ENCODE measurements at places on chromosomes 12 and 14.

GRCh38 chr14:34872822-34873588 is 2.2 kb downstream of the BAZ1A start:
- DNase-seq, result no peak

DNA sequence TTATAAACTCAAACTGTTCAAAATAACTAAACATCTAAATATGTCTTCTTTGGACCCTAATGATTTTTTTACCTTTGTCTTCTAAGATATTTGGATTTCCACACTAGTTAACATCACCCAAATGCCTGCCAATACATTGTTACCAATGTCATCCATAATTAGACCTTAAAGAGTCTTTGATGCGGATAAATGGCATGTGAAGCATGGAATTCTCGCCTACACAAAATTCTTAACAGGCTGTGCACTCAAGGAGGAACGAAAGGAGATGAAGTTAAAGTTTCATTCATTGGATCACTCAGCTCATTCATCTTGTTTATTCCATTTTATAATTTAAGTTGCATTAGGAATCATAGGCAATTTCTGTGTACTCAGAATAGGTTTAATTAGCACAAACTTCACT is 219.7 kb downstream of the ACSS3 start:
- DNase-seq, result no peak

- no peak for DNase-seq
These were observed 22.4 kb downstream of the PROX2 start for GRCh38 chr14:74853581-74853980.

GRCh38 chr12:10771132-10771733 is 31.2 kb downstream of the TAS2R7 start:
- no peak for DNase-seq

DNA sequence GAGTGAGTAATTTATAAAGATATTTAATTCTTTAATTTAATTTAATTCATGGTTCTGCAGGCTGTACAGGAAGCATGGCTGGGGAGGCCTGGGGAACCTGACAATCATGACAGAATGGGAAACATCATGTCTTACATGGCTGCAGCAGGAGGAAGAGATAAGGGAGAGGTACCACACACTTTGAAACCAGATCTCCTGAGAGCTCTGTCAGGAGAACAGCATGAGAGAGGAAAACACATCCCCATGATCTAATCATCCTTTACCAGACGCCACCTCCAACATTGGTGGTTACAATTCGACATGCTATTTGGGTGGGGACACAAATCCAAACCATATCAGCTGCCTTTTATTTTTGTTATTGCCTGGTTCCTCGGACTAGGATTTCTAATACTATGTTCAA is 928.6 kb downstream of the TMEM121 start:
- DNase-seq, result no peak

DNA sequence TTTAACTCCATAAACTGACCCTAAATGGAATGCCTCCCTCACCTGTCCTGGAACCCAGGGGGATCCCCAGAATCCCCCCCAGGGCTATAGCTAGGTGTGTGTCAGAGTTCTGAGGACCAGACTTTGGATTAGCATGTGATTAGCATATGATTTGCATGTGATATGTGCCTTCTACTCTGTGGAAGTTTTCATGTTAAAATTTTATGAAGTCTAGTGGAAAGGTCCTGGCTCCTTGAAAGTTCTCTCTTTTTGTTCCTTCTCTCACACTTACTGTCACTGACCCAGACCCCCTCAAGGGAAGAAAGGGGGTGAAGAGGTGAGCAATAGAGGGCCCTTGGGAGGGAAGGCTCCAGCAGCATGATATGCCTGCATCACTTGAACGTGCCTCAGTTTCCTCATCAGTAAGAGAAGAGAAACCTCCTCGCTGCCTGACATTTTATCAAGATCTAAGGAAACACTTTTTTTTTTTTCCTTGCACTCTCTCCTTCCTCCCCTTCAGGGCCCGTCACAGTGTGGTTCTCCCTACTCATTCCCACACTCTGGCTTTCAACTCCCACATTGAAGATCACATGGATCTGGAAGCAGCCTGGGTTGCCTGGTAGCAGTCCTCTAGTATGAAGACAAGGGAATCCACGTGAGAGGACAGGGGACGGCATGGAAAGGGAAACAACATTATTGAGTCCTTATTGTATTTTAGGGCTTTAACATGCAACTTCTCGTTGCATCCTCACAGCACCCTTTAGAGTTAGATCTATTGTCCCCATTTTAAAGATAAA is 3.3 kb upstream of the C1QL4 start:
- no peak for DNase-seq

GRCh38 chr12:4106621-4107020 is 166.9 kb upstream of the CCND2 start:
- DNase-seq, result no peak

GRCh38 chr14:105422695-105423487 is 3.3 kb downstream of the MTA1 start:
- no peak for DNase-seq

DNA sequence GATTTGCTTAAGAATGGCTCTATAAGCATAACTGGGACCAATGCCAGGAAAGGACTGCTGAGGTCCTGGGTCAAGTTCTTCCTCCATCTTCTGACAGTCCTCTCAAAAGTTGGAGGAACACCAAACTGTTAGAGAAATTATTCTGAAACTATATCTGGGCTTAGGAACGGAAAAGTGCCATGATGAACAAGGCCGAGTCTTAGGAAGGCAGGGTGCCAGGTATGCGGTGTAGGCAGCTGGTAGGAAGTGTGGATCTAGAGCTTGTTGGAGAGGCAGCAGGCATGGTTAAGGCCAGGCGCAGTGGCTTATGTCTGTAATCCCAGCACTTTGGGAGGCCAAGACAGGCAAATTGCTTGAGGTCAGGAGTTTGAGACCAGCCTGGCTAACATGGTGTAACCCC is 7.7 kb downstream of the GNPTAB start:
- no peak for DNase-seq

GRCh38 chr12:63294327-63294632 is 143.3 kb upstream of the AVPR1A start:
- DNase-seq, result no peak

DNA sequence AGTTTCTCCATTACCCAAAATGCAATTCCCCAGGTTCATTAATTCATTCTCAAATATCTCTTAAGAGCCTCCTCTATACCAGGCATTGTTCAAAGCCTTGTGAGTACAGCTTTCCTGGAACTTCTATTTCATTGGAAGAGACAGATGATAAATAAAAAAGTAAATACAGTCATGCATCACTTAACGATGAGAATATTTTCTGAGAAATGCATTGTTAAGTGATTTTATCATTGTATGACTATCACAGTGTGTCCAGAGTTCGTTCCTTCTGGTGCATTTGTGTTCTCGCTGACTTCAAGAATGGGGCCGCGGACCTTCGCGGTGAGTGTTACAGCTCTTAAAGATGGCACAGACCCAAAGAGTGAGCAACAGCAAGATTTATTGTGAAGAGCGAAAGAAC is 66.0 kb downstream of the ANO4 start:
- no peak for DNase-seq

All from GM12878 (cell line).